ENCODE measurements at places on chromosomes 12 and 14. TPM values are rescaled to one million over a fixed set of nuclear protein-coding genes. Genes with fewer than 3 reads are reported as not detected.

- H3K36me3 ChIP-seq: no peaks in the 10 kb centered on the region
- H3K27me3 ChIP-seq: no peaks in the 10 kb centered on the region
- no peak overlapping the region for H3K4me3 ChIP-seq
Observed at GRCh38 chr12:48045965-48046518, 41.8 kb upstream of the COL2A1 start.

- DNase-seq: no peak
- no peaks in the 10 kb centered on the region for H3K27me3 ChIP-seq
- H3K36me3 ChIP-seq: no peaks in the 10 kb centered on the region
- H3K4me1 ChIP-seq: no peaks in the 10 kb centered on the region
Observed at GRCh38 chr12:15801770-15802744, 12.9 kb upstream of the EPS8 start.

GRCh38 chr14:75088153-75088552, 18.7 kb downstream of the ZC2HC1C start:
- no peak overlapping the region for H3K4me3 ChIP-seq
- no peak overlapping the region for H3K27ac ChIP-seq
- no peak for DNase-seq
- H3K36me3 ChIP-seq: no peaks in the 10 kb centered on the region

Gene SPSB2
- 21.3 TPM for polyA plus RNA-seq

Data from testis (tissue), 5 donors.